Substantia nigra (tissue), 51 donors: ENCODE measurements at places on chromosomes 2 and 18.

- DNase-seq, result no peak
These were observed 261.8 kb downstream of the WDPCP start for GRCh38 chr2:63326473-63326872.

GRCh38 chr2:134327367-134327766, 73.5 kb downstream of the MGAT5 start:
- DNase-seq, result no peak

DNA sequence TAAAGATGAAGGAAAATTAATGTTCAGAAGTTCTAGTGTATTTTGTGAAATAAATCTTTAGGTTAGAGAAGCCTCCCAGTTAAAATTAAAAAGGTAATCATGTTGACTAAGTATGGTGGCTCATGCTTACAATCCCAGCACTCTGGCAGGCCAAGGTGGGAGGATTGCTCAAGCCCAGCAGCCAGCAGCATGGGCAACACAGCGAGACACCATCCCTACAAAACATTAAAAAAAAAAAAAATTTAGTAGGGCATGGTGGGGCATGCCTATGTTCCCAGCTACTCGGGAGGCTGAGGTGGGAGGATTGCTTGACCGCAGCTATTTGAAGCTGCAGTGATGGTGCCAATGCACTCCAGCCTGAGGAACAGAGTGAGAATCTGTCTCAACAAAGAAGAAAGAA, 17.9 kb downstream of the XPO1 start:
- no peak for DNase-seq

DNA sequence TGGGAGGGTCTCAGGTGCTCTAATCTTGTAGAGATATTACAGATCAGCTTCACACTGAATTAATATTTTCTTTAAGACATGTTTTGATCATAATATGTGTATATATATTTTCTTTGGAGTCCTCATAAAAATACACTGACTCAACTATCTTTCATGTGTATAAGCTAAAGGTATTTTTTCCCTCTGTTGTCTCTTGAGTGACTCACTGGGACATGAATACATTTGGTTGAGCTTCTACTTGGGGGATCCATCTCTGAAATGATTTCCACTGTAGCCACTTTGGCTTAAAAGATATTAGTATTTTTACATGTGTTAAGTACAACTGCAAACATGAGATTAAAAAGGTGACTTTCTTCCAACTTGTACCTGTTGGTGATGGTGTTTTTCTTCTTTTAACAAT, 140.8 kb downstream of the TTN start:
- DNase-seq, result no peak

DNA sequence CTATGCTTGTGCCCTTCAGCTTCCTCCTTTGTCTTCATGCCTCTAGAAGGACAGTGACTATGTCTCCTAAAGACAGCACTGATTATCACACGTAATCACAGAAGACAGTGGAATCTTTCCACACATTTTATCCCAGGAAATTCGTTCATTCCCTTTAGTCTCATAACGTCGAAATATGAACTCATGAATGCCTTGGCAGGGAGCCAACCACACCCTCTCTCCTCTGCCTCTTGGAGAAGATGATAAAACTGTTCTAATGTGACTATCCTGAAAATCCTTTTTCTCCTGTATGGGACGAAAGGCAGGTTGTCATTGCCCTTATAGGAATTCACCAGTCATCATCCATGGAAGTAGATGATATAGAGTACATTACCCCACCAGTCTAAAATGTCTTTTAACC, 726.6 kb upstream of the FANCL start:
- no peak for DNase-seq

DNA sequence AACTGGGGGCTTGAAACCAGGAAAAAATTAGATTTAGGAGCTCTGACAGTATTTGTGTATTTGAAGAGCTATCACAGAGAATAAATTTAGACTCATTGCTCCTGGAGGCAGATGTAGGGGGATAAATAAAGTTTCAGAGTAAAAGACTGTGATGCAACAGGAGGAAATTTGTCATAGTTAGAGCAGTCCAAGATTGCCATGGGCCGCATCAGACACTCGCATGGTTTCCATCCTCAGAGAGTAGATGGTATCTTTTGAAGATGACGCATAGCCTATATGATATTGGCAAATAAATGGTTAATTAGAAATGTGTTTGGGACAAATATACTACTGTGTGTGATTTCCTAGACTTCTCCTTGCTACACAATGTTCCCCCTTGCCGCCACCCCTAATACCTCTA, 170.5 kb downstream of the FTCDNL1 start:
- no peak for DNase-seq

DNA sequence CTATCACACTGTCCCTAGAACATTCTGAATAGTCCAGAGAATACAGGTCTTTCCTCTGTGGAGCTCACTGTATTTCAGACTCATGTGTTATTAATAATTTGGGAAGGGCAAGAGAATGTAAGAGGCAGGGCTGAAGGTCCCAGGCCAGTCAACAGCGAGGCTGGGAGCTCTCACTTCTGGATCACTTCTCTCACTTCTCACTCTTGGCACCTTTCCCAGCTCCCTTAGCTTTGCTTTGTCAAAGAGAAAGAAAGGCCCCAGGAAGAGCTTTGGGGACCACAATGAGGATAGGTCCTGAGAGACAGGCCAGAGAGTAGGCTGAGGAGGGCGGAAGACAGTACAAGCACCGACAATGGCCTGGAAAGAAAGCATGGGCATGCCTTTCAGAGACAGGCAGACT, 11.2 kb downstream of the EFR3B start:
- no peak for DNase-seq

DNA sequence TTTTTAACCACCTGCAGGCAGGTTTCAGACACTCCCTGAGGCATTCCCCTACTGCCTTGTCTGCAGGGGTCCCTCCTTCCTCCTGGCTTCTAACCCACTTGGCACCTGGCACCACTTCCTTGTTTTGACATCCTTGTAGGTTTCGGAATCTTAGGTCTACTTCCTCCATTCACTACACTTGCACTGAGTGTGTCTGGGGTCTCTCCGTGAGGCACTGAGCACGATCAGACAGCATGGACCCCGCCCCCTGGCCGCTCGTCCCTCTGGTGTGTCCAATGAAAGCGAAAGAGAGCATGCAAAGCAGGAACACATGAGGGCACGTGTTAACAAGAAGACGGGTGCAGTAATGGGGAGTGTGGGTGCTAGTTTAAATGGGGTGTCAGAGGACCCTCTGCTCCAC, 63.8 kb downstream of the HAUS1 start:
- DNase-seq, result no peak
